ENCODE measurements at places on chromosomes 4 and X.

DNA sequence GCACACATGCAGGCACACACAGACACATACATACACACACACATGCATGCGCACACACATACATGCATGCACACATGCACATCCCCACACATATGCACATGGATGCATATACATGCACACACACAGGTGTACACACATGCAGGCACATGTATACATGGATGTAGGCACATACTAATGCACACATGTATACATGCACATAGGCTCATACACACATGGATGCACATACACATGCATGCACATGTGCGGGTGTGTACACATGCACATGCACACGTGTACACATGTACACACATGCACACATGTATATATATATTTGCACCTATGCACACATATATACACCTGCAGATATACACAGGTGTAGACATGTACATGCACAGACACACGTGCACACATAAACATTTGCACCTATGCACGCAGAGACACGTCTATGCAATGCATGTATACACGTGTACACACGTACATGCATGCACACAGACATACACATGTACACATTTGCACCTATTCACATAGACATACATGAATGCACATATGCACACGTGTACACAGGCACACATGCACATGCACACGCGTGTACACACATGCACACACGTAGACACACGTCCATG is 4.0 kb downstream of the PLCXD1 start:
- no peak for DNase-seq

DNA sequence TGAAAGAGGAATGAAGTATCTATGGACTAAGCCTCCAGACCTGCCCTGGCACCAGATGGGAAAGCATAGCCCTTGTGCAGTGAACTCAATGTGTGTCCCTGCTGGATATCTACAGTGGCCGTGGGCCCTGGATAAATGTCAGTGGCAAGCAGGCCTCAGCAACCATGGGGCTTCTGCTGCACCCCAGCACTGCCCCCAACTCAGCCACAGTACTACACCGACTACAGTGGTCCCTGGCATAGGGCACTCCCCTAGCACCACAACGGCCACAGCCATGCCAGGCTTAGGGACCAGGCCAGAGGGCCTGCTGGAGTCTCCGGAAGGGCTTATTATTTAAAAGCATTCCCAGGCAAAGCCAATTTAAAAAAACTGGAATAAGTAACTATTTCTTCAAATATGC is 459.1 kb downstream of the SH2D1A start:
- no peak for DNase-seq

DNA sequence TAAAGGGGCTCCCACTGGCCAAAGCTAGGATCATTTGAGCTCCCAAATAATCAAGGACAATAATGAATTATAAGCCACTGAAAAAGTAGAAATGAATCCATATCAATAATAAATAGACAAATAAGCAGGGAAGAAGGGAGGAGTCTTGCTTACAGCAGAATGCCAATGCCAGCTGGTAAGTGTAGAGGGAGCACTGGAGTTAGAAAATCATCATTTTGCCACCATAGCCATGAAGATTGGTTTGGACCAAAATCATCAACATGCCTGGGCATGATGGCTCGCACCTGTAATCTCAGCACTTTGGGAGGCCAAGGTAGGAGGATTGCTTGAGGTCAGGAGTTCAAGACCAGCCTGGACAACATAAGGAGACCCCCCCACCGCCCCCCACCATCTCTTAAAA is 20.4 kb upstream of the SH3KBP1 start:
- DNase-seq = no peak

GRCh38 chr4:118034053-118034785 is at the start of gene NDST3:
Gene NDST3, plus strand, starts transcription at chr4:118034486. Its CDS starts 19,425 bp downstream, at chr4:118053911.
- DNase-seq = peak; percentile 74

DNA sequence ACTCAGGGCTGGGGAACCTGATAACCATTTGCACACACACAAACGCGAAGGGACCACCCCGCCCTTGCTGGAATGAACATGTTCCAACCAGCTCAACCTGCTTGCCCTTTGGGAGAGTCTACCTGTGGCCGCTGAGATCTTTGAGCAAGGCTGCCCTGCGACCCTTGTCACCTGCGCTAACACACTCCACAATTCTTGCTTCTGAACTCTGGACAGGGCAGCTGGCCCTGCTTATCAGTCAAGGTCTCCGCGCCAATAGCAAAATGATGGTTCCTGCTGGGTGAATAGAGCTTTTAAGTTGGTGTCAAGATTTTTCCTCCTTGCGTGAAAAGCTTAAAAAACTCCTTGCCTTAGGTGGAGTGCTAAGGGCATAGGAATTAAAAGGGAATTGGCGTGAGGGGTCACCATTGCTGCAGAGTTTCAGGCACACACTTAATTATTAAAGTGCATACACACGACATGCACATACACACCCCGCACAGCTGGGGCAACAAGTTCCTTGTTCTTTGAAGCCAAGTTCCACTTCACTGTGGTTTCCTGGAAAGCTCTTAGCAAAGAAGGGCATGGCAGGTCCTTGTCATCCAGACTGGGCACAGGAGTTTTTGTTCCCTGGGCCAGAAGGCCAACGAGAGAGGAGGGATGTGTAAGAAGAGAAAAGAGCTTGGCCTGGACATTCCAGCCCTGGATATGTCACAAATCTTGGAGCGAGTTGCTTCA is 207.7 kb downstream of the STIM2 start:
- DNase-seq = no peak

GRCh38 chr4:44494810-44495701 is 46.4 kb upstream of the KCTD8 start:
- no peak for DNase-seq

GRCh38 chrX:13894888-13895565 is 78.1 kb upstream of the GPM6B start:
- no peak for DNase-seq

DNA sequence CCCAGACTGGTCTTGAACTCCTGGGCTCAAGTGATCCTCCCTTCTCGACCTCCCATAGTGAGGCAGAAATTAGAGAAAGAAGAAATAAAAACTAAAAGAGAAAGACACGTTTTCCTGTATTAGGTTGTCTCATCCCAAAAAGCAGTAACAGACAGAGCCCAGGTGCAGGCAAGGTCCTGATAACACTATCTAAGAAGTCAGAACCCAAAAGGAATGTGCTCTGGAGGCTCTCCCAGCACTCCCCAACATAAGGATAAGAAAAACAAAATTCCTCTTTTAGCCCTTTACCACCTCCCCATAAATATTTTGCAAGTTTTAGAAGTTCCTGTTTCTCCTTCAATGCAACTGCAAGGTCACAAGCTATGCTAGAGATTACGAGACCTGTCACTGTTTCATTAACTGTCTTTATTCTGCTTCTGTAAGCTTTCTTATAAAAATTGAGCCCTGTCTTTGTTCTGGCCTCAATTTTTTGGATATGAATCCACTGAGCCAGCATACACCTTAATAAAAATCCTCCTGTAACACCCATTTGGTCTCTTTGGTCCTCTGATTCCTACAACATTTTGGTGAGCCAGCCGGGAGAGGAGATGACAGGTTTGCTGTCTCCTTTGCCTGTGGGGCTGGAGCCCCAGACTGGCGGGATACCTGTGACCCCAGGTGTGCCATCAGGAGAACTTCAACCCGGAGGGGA is 25.9 kb downstream of the LIAS start:
- DNase-seq = no peak

DNA sequence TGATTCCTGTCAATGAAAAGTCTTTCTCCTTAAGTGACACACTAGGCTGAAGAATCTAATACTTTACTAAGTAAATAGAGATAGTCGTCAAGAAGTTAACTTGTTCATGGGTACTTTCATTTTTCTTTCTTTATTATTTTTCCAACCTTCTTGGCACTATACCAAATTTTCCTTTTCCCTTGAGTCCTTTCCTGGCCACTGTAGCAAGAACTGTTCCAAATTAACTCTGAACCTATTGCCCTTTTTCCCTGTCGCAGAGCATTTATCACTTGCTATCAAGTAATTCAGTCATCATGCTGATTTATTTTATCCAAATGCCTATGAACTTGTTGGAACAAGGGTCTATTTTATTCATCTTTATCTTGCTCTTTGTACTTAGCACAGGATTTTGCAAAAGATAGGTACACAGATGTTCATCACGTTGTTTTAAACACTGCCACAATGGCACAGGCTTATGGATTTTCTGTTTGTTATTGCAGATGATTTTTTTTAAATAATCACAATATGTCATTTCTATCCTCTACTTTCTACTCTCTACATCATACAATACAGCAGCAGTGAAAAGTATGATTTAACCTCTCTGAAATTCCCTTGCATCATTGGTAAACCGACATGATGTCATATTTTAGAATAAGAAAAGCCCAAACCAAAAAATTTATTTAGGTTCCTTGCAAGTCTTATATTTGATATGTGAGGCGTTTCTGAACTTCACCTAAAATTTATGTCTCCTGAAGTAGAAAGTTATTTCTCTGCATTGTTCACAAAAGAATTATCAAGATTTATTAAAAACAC is 2352.3 kb downstream of the PCDH7 start:
- DNase-seq = no peak

DNA sequence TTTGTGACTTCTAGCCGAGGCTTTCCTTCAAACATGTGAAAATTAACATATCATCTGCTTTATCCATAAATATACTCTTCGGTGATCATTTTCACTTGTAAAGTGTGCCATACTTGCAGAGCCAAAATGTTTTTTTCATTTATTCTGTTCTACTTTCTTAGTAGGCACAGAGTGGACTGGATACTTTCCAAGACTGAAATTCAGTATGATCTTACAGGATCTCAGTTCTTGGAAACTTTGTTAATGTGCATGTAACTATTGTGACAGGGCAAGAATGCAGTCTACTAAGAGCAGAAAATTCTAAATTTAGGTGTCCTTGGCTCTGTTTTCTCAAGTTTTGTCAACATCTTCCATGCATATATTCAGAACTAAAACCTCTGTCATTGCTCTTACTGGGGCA is 284.9 kb downstream of the TEX13A start:
- DNase-seq = no peak

- DNase-seq = no peak
Observed at GRCh38 chrX:139974471-139974870, 9.2 kb upstream of the CXorf66 start.

- DNase-seq = no peak
Observed at GRCh38 chr4:161856711-161857326, 307.0 kb downstream of the FSTL5 start.

DNA sequence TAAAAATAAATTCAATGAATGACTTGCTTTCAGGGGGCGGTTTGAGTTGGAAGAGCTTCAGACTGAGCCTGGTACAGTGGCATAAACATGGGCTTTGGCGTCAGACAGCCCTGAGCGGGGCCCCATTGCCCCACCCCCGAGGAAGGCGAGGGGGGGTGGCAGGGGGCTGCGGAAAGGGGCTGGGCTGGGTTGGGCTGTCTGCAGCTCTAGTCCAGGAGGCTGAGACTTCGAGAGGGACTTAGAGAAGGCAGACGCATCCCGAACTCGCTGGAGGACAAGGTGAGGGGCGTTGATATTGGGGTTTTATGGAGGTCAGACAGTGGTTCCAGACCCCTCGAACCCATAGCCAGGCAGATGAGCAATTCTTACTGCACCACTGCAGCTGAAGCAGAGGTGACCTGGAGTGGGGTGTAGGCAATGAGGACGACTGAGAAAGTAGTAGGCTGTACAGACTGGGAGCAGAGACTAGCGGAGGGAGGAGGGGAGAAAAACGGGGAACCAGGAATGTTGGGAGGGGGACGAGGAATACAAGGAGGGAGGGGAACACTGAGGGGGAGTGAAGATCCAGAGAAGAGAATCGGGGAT is at the start of gene MAGED2:
Gene MAGED2, plus strand, starts transcription at position 222 of the 585 bp plus-strand sequence. CDS start 1,587 bp downstream, outside the sequence.
- DNase-seq = peak; percentile 49

DNA sequence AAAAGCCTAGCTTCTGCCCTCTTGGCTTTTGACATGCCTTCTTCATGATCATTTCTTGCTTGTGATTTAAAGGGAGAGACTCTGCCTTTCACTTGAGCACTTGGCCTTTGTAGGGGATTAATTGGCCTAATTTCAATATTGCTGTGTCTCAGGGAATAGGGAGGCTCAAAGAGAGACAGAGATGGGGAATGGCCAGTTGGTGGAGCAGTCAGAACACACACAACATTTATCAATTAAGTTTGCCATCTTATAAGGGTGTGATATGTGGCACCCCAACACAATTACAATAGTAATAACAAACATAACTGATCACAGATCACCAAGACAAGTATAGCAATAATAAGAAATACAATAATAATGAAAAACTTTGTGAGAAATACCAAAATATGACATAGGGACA is 122.5 kb upstream of the VCX start:
- DNase-seq = no peak

DNA sequence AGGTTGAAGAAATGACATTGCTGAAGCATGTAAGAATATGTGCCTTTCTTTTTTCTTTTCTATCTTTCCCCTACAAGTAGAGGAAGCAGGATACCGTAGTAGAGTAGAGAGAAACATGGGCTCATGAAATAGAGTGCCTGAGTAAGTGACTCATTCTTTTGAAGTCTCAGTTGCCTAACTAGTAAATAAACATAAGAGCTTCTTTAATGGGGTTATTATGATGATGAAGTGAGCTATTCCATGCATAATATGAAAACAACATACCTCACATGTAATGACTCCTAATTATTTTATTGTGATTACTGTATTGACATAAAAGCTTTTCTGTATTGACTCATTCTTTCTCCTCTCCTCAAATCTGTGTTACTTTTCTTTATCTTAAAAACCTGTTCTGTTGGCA is 1538.2 kb downstream of the TECRL start:
- DNase-seq = no peak

DNA sequence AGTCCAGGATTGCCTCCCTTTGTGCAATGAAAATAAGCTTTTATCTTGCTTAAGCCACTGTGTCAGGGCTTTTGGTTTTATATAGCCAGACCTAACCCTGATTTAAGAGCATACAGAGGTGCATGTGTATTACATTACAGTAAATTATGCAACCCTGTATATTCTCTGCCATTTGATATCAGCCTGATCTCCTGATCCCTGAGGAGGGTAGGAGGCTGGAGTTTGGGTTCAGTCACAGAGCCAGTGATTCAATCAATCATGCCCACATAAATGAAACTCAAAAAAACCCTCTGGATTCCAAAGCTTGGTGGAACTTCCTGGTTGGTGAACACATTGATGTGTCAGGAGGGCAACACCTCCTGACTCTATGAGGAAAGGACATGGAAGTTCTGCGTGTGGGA is 7.3 kb upstream of the KLHL8 start:
- DNase-seq = no peak

GRCh38 chr4:162535121-162535520 is 371.3 kb upstream of the FSTL5 start:
- no peak for DNase-seq

- DNase-seq = no peak
Observed at GRCh38 chrX:53133400-53133799, 39.5 kb downstream of the KANTR start.

DNA sequence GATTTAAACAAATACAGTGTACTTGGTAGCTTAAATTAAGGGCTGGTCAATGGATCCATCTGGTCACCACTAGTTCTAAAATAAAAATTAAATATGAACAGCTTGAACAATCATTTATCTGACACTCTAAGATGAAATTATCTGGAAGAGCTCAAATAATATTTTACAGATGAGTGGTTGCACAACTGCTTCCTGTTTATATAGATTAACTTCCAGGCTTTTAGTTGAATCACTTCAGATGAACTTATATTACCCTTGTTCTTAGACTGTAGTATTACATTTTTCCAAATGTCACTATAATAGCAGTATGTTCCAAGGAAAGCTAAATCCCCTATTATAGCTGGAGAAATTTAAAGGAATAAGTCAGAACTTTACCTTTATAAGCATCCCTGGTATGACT is 92.4 kb upstream of the SMIM10 start:
- no peak for DNase-seq

Measured in left kidney (tissue), 8 donors.